ENCODE measurements at places on chromosomes 2 and 18.

GRCh38 chr2:215664847-215665525 is 229.1 kb upstream of the FN1 start:
- peak; percentile 87 for DNase-seq

DNA sequence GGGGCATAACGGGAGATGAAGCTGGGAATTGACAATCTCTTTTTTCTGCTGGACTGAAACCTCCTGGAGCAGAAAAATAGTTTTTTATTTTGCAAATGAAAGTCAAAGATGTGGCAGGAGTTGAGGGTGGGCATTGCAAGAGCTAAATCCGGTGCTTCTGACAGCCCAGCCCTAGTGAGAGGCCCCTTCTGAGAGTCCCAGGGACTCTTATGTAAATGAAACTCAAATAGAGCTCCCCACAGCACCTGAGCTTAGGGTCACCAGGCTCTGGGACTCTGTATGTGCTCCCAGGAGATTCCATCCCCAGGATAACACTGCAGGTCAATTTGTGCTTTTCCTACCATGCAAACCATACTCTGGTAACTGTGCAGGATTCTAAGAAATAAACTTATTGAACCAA is 192.8 kb downstream of the ANKRD30B start:
- no peak for DNase-seq

GRCh38 chr2:72142570-72143440 is 4.9 kb downstream of the CYP26B1 start:
- DNase-seq, result no peak

GRCh38 chr18:75502286-75502685 is 74.8 kb upstream of the SMIM21 start:
- DNase-seq, result no peak
